Activated CD4-positive, CD25-positive, alpha-beta regulatory T cell (primary cell): ENCODE measurements at places on chromosomes 5 and 9.

- no peak for DNase-seq
These were observed 628 bp downstream of the ATOSB start for GRCh38 chr9:35114840-35115628.

GRCh38 chr5:36743891-36744772 is 132.4 kb upstream of the NIPBL start:
- DNase-seq: no peak

- DNase-seq: peak; percentile 49
These were observed 54.7 kb upstream of the SUSD3 start for GRCh38 chr9:93003552-93004407.

DNA sequence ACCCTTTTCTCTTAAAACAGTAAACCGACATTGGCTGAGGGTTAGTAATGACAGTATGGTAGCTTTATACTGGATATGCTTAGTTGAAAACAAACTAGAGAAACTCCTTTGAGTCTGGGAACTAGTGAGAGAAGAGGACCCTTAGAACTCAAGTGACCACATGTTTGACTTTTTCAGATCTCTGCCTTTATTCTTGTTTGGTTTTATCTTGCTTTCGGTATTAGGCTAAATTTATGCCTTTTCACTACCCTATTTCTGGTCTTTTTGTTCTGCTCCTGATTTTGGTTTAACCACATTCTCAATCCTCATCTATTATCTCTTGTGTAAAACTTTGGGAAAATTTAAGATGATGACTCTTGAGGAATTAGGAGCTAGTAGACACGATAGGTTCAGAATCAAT is 11.0 kb downstream of the SNAPC3 start:
- DNase-seq: no peak

DNA sequence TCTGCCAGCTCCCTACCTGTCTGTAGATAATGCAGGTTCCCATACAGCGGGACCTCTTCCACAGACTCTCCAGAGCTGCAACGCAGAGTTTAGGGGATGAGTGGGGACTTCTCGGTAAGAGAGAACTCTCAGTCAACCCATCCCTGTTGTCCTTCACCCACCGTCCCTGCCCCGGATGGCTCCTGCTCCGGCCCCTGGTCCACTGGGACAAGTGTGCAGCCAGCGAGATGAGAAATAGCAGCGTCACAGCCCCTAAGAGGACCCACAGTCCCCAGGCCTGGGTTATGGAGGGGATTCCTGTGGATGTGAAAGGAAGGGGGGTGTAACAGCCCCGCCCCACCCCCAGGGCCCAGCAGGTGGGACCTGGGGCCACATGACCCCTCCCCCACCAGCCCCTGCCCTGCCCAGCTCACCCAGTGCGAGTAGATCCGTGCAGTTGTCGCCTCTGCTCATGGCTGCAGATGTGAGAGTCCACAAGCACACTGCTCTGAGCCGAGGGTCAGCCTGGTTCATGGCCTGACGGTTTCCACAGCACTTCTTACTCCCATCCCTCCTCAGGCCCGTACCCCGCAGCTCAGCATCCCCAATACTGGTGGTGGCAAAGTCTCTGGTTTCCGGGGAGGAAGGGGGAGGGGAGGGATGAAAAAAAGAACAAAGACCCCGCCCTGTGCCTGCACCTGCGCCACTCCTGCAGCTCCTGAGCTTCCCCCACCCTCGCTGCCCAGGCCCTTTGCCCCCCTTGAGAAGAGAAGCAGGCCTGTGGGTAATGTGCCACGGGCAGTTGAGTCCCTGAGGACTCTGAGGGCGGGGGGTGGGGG is at the start of gene SIT1:
SIT1 (minus strand) TSS at position 591 of the 818 bp plus-strand sequence; CDS start at position 513, 78 bp downstream.
- DNase-seq: no peak

DNA sequence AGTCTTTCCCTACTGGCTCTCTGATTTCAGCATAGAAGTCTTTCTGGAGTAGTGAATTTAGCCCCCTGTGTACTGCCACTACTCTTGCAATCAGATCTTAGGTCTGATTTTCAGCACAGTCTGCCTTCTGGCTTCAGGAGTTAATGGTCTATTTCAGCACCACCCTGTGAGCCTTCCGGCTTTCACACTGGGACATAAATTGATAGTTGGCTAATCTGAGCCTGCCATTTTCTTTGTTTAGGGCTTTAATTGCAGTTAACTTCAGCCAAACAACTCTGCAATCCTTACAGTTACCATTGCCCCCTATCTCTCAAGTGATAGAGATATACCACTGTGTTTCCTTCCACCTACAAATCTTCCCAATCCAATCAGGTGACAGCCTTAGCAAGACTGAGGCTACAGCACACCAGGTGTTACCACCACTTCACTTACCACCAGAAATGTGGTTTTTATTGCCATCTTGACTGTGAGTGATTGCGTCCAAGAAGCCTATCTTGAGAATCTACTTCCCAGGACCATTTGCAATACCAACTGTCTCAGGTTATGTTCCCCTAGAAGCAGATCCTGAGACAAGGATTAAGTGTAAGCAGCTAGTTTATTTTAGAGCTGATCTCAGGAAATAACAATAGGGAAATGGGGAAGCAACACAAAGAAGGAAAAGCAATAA is 51.9 kb upstream of the NEK6 start:
- no peak for DNase-seq

DNA sequence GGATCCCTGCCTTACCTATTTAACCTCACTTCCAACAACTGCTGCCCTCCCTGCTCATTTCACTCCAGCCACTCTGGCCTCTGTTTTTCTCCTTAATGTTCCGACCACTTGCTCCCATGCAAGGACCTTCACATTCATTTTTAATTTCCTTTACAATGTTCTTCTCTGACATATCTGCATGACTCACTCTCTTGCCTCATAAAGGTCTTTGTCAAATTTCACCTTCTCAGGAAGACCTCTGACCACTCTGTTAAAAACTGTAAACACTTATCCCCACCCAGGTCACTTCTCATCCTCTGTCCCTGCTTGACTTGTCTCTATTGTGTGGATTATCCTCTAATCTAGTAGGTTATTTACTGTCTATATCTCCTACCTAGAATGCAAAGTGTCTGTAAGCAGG is 751.2 kb downstream of the BRINP1 start:
- DNase-seq: no peak

- DNase-seq: no peak
These were observed 49.6 kb downstream of the SERINC5 start for GRCh38 chr5:80206282-80206681.

GRCh38 chr5:14444161-14444560 is 137.4 kb upstream of the OTULINL start:
- no peak for DNase-seq

GRCh38 chr5:22242532-22242931 is 610.6 kb downstream of the CDH12 start:
- DNase-seq: no peak

DNA sequence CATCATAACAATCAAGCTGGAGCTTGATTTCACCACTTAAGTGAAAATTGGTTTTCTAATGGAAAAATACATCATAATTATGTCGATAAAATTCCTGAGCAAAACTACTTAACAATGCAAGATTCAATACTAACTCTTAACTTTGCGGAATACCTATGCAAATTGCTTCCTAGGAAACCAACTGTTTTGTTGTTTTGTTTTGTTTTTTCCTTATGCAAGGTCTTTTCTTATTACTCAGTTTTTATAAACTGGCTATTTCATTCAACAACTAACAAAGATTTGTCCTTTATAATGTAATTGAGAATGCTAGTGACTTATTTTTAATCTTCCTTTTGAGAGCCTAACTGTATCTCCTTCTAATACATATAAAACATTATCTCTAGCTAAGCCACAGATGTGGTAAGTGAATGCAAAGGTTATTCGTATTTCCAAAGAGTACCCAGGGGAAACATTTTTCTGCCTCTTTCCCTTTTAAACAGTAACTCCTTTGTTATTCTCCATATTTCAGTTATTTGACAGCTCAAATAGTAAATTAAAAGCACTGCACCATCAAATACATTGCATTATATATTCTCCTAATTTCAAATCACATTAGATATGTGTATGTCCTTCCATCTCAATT is 609.4 kb downstream of the SLCO4C1 start:
- no peak for DNase-seq

DNA sequence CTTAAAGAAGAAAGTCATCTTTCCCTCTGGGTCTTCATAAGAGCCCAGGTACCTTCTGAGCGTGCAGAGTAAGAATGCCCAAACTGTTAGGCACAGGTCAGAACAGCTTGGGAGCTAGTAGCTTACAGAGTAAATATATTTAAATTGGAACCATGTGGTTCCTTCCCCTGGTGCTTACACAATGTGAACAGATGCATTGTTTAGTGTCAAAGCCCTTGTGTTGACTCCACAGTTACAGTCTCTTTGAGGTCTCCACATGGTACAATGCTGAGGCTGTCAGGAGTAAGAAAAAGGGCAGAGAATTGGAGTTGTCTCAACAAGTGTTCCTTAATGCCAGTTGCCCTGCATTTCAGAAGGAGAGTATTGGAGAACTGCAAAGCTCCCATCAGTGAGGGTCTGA is 188.5 kb downstream of the PAPPA start:
- DNase-seq: no peak

DNA sequence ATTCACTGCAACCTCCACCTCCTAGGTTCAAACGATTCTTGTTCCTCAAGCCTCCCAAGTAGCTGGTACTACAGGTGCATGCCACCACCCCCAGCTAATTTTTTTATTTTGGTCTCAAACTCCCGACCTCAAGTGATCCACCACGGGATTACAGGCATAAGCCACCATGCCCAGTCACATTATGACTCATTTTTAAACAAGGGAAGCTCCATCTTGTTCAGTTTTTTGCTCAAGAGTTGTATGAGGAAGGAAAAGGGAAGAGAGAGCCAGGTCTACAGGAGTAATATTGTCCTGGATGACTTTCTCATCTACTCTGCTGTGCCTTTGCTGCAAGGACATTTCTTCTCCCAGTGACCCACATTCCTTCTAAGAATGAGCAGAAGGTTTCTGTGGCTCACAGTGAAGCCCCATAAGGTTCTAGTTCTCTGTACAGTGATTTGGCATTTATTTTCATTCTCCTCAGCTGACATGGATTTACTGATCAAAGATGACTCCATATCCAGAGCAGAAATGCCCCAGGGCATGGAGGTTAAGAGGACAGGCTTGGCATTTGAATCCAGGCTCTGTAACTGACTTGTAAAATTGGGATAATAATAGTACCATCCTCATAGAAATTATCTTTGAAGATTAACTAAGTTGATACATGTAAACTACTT is 153.5 kb downstream of the CDH6 start:
- no peak for DNase-seq

- no peak for DNase-seq
These were observed 142.7 kb downstream of the KDM4C start for GRCh38 chr9:6900440-6900883.

DNA sequence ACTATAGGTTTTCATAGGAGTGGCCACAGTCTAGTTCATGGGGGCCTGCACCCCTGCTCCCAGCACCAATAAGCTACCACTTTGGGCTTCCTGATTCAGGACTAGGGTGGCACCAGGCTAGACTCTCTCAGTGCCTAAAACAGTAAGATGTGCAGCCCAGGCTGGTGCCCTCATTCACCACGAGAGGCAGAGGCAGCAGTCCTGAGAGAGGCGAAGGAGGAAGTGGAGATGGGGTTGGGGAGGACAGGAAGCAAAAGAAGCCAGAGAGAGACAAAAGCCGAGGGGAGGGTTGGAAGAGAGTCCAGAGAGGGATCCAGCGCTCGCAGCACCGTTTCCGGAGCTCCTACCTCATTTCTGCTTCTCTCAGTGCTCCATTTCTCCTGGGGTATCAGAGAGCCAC is 180.9 kb downstream of the MED10 start:
- DNase-seq: no peak

DNA sequence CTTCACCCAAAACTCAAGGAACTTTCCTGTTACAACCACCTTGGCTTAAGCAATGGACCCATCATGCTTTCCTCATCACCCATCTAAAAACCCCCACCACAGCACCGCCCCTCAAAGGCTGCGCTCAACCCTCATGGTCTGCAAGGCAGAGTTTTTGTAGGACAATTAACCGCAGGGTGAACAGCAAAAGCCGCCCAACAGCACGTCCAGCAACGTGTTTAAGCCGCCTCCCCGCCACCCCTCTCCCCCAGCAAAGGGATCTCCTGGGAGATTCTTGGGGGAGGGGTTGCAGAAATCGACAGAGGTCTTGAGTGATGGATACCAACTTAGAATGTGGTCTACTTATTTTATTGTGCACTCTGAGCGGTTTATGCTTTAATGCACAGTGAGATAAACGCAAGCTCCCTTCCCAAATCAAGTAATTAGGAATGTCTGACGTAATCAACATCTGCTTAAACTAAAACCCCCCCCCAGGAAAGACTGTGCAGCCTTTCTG is 1.9 kb downstream of the ROR2 start:
- no peak for DNase-seq

DNA sequence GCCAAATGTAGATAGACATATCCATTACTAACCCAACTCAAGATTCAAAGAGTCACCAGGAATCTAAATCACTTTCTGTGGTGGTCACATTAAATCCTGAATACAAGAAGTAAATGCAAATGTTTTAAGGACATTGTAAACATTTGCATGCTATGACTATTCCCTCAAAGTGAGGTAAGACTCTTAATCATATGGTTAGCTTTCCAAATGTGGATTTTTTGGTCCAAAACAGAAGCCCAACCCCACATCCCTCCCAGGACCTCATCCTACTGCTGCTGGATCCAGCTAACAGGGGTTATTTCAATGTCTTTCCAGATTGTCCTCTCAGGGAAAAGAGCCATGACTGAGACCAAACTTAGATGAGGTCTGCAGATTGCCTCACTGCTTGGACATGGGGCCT is 228.1 kb upstream of the PANK3 start:
- DNase-seq: no peak

- DNase-seq: no peak
These were observed 12.5 kb downstream of the GLIS3 start for GRCh38 chr9:4287386-4287785.

DNA sequence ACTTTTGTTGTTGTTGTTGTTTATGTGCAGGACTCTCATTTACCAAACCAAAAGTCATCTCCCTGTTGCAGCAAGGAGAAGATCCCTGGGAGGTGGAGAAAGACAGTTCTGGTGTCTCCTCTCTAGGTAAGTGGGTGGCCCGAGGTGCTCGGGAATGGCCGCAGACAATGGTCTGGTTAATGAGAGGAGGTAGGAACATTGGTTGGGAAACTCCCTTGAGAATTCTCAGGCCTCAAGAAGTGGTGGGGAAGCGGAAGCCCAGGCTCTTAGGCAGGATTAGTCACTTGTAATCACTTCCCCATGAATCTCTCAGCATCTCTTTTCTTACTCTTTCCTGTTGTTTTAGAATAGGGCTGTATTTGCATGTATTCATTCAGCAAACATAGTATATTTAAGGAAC is 7.2 kb downstream of the ZNF354B start:
- DNase-seq: no peak

DNA sequence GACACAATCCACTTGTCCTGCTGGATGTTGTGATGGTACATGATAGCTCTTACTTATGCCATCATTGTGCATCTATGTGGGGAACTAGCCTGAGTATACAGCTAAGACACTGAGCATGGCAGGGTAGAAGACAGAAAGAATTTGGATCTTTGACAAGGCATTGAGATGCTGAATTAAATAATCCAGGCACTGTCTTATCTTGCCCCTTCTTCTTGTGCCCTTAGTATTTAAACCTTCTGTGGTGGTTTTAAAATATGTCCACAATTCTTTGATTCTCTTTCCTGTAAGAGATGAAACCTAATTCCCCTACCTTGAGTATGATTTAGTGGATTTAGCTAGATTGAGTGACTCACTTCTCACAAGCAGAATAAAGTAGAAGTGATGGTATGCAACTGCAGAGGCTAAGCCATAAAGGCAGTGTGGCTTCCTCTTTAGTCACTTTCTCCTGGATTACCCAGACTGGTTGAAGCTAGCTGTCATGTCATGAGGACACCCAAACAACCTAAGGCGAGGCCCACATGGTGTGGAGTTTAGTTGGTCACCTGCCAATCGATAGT is 174.0 kb upstream of the NREP start:
- no peak for DNase-seq
